Stimulated activated naive CD4-positive, alpha-beta T cell treated with Interleukin-2 at 50 U/mL for 16 hours (primary cell): ENCODE measurements at places on chromosomes 2 and 18.

DNA sequence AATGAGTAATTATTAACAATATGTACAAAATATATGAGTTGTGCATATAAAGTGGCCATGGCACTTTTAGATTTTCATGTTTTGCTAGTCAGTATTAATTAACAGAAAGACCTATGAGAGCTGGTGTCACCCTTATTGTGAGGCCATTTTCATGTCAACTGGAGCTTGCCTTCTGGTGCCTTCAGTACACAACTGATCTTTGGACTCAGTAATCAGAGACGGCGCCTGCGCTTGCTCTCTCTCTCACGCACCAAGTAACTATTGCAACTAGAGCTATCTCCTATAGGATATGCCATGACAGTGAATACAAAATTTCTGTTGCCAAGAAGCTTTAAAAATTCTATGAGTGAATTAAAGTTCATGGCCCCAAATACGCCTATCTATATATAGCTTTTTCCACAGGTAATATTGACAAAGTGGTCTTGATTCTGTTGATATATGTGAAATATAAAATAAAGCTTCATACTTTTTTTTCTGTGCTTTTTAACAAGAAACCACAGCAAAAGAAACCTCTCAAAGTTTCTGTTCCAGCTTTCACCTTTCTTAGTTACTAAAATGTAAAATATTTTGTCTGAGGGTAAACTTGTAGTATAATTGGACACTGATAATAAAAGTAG, 2.9 kb downstream of the SERTAD2 start:
- DNase-seq, result no peak

- DNase-seq, result no peak
These were observed 62.8 kb upstream of the ID2 start for GRCh38 chr2:8619071-8619470.

GRCh38 chr2:230795856-230796255, 68.9 kb upstream of the ITM2C start:
- DNase-seq, result no peak

GRCh38 chr2:14828968-14829367, 196.5 kb downstream of the LRATD1 start:
- no peak for DNase-seq

DNA sequence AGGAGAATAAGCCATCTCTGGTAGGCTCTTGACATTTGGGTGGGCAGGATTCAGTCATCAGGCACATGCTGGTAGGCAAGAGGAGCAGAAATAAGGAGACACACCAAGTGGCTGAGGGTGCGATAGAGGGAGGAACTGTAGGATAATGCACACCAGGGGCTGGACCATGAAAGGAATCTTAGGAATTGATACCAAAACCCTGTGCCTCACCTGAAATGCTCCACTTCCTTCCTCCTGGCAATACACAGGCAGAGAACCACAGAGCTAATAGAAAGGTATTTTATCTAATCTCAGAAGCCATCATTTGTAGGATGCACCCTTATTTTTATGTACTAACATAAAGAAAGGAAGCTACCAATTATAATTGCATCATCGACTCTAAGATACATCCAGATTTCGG, 4.4 kb upstream of the CYP1B1 start:
- no peak for DNase-seq

- DNase-seq, result no peak
These were observed 157.2 kb downstream of the RNF152 start for GRCh38 chr18:61735564-61736102.

DNA sequence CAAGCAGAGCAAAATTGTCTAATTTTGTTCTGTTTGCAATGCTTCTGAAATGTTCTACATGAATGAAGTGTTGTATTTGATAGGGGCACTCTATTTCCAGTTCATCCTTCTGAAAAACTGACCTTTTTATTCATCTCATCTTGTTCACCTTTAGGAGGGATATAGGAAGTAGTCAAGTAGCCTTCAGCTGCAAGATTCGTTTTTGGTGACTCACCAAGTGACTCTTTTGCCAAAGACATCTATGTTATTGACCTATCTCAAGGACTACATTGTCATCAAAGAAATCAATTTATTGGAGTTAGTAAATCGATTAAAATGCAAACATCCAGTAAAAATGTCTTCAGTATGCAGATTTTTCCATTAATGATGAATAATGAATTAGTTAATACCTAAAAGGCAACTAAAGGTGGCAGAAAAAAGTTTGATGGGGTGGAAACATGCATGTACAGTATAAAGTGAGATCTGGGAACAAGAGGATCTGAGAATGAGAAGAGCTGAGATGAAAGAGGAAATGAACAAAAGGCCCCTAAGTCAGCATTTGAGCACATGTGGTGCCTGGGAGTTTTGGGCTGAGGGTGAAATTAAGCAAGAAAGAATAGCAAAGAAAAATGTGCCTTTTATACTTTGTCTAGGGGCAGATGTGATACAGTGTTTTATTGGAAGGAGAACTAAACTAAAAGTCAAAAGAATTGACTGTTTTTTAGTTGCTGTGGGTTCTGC, 255.1 kb upstream of the LINC00305 start:
- DNase-seq, result no peak

DNA sequence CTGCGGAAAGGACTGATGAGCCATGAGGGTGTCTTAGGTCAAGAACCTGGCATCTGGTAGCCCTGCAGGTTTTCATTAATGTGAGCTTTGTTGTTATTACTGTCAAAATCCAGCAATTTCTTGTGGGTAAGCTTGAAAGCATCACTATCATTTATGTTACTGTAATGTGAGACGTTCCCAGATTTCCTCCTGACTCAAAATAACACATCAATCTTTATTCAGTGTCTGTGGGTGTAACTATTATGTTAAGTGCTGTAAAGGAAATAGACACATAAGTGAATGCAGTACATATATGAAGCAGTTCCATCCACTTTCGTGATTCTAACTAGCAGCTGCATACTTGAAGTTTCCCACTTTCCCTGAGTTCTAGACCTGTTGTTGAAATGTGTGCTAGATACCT, 89.8 kb downstream of the FHOD3 start:
- DNase-seq, result no peak

GRCh38 chr2:74597410-74597809, 42.9 kb downstream of the DOK1 start:
- DNase-seq, result no peak

DNA sequence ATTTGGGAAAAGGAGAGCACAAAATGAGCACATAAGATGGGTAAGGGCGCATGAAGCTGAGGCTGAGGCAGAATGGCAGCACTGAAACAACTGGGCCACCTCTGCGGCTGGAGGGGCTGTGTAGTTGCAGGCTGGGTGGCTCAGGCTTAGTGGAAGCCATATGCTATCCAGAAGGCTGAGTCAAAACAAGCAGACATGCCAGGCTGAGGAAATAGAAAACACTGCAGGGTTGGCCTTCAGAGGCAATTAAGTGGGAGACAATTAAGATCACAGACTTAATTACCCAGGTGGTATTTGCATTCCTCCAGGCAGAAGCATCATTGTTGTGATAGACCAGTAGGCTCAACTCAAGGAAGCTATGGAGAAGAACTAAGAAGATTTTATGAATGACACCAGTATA, 11.4 kb upstream of the XPO1 start:
- DNase-seq, result no peak
